ENCODE measurements at places on chromosomes 2 and 18. TPM values are rescaled to one million over a fixed set of nuclear protein-coding genes. Genes with fewer than 3 reads are reported as not detected.

C1GALT1C1L gene
- polyA plus RNA-seq, result 2.0 TPM

SCN7A gene
- 32.9 TPM for polyA plus RNA-seq

ILKAP gene
- polyA plus RNA-seq, result 43.8 TPM

ANKRD53 gene
- 1.1 TPM for polyA plus RNA-seq

CHRNA1 gene
- polyA plus RNA-seq, result 144 TPM

TUBA3D gene
- 0.57 TPM for polyA plus RNA-seq

CHMP1B gene
- polyA plus RNA-seq, result 22.1 TPM

RAPGEF4 gene
- 1.5 TPM for polyA plus RNA-seq

PDE11A gene
- 0.52 TPM for polyA plus RNA-seq

C1D gene
- polyA plus RNA-seq, result 37.1 TPM

IAH1 gene
- polyA plus RNA-seq, result 57.6 TPM

XDH gene
- polyA plus RNA-seq, result not detected

CCDC85A gene
- 4.2 TPM for polyA plus RNA-seq

AKAIN1 gene
- polyA plus RNA-seq, result not detected

FECH gene
- polyA plus RNA-seq, result 21.7 TPM

ANKRD23 gene
- polyA plus RNA-seq, result 8.1 TPM

MALL gene
- 5.6 TPM for polyA plus RNA-seq

DCAF17 gene
- 12.1 TPM for polyA plus RNA-seq

INO80B gene
- 17.5 TPM for polyA plus RNA-seq

ANKRD30BL gene
- polyA plus RNA-seq, result not detected

ANKRD12 gene
- 16.9 TPM for polyA plus RNA-seq

TXNDC2 gene
- polyA plus RNA-seq, result 0.09 TPM

UGT1A8 gene
- polyA plus RNA-seq, result not detected

TMEM247 gene
- polyA plus RNA-seq, result not detected

CFAP53 gene
- polyA plus RNA-seq, result 0.11 TPM

CD302 gene
- polyA plus RNA-seq, result 14.1 TPM

ADRA2B gene
- polyA plus RNA-seq, result 2.7 TPM

PDE1A gene
- polyA plus RNA-seq, result 10.0 TPM

Data from muscle of leg (tissue), 16 donors.